ENCODE measurements at places on chromosomes 11 and 22.

GRCh38 chr22:28992565-28993356 is 68.9 kb downstream of the C22orf31 start:
- no peak for DNase-seq

GRCh38 chr11:34585735-34586487 is 35.0 kb upstream of the EHF start:
- DNase-seq, result no peak

DNA sequence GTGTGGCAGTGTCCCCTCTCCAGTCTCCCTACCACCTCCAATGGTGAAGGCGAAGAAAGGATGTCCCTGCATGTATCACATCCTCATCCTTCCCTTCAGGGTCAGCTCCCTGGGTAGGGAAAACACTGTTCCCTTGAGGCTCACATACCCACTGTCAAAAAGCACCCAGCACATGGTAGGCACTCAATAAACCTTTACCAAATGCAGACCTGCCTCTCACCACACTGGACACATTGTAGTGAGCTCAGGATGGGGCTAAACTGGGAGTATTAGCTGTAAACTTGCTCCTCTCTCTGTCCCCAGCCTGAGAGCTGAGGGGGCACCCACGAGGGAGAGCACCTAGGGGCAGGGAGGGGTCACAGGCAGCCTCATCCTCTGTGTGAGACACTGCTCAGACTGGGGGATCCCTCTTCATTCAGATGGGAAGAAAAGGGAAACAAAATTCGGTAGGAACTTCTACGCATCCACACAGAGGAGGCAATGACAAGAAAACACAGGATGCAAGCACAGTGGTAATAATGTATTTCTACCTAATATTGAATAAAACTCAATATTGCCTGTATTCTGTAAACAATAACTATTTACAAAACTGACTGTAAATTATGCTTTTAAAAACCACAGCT is 101.6 kb upstream of the TOP3B start:
- no peak for DNase-seq

DNA sequence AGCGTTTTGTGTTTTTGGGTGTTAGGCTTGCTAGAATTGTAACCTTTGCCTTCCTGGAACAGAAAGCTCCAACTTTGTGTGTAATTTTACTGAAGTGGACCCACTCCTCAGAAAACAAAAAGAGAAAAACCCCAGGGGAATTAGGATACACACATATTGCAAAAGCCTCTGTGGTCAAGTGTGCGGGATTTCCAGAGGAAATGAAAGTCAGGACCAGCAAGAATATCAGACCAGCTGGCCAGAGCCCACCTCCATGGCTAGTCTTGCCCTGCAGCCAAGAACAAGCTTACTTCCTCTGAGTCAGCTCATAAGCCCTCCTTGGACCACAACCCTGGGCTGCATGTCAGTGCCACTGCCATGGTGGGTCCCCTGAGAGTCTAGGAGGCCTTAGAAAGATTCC is 37.0 kb upstream of the FTH1 start:
- DNase-seq, result no peak

DNA sequence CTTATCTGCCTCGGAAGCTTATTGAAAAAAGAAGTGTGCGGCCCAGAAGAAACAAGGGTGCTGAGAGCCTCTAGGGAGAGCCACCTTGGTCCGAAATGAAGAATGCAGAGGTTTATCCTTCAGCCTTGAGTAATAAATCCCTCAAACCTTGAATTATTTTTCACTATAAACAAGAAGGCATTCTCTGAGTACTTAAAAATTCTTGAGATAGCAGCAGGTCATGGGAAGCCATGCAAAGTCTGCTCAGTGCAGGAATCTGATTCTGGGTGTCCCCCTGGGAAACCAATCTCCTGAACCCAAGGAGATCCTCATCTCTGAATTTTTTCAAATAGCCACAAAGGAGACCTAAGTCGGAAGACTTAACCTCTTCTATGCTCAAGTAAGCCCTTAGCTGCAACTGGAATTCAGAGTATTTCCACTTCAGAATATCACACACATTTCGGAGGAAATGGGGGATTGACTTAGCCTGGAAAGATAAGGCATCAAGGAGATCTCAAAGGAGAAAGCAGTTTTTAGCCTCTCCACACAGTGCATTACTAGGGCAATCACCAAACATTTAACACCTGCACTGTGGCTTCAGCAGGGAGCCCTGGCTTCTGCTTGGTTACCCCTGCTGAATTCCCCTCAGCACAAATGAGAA is 365.0 kb downstream of the ETS1 start:
- no peak for DNase-seq

- no peak for DNase-seq
These were observed 333.9 kb downstream of the CTTN start for GRCh38 chr11:70732023-70732880.

- no peak for DNase-seq
These were observed 70.7 kb upstream of the AKIP1 start for GRCh38 chr11:8839957-8840945.

- no peak for DNase-seq
These were observed 23.2 kb downstream of the KMT5B start for GRCh38 chr11:68189888-68190287.

Measured in stimulated activated CD8-positive, alpha-beta memory T cell treated with anti-CD3 and anti-CD28 coated beads, Interleukin-7, amount 100 ng/mL, for 1 hour (primary cell).